GM23248 (cell line): ENCODE measurements at places on chromosomes 4 and X.

DNA sequence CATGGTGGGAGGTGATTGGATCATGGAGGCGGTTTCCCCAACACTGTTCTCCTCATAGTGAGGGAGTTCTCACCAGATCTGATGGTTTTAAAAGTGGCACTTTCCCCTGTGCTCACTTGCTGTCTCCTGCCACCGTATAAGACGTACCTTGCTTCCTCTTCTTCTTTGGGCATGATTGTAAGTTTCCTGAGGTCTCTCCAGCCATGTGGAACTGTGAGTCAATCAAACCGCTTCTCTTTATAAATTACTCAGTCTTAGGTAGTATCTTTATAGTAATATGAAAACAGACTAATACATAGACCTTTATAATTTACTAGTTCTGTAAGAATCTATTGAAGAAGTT, 82.5 kb upstream of the PITX2 start:
- H3K4me3 ChIP-seq, result no peak overlapping the region
- H3K4me1 ChIP-seq, result no peaks in the 10 kb centered on the region
- H3K36me3 ChIP-seq, result no peaks in the 10 kb centered on the region
- no peak for DNase-seq
- no peaks in the 10 kb centered on the region for H3K27me3 ChIP-seq
- H3K27ac ChIP-seq, result no peak overlapping the region

DNA sequence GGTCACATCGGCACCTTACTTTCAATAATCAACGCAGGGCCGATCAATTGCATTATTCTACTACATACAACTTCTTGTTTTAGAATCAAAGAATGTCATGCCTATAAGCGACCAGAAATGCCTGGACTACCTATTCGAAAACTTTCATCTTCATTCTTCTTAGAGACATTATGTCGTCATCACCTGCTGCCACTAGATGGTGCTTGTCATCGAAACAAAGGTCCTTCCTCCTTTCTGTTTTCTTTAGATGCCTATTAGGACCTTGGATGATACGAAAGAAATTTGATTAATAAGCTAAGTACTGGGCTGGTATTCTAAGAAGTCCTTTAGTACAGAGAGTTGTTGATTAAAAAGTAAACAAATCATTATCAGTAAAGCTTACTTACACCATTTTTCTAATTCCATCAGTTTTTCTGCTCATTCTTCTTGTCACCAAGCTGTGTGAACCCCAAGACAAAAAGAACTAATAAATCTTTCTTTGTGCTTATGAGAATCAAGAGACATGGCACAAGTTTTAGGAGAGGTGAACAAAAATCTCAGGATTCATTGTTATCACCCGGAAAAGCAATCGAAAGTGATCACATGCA, 154.5 kb upstream of the SLC4A4 start:
- H3K27ac ChIP-seq, result no peak overlapping the region
- H3K4me3 ChIP-seq, result no peak overlapping the region
- no peaks in the 10 kb centered on the region for H3K36me3 ChIP-seq
- H3K4me1 ChIP-seq, result peaks cover 10% of the 10 kb centered on the region
- DNase-seq, result peak; percentile 84
- H3K27me3 ChIP-seq, result no peaks in the 10 kb centered on the region

- no peaks in the 10 kb centered on the region for H3K36me3 ChIP-seq
- no peak for DNase-seq
- peaks cover 15% of the 10 kb centered on the region for H3K27me3 ChIP-seq
- H3K4me1 ChIP-seq, result no peaks in the 10 kb centered on the region
- H3K4me3 ChIP-seq, result no peak overlapping the region
Observed at GRCh38 chr4:4254666-4255065, 6.6 kb upstream of the TMEM128 start.

DNA sequence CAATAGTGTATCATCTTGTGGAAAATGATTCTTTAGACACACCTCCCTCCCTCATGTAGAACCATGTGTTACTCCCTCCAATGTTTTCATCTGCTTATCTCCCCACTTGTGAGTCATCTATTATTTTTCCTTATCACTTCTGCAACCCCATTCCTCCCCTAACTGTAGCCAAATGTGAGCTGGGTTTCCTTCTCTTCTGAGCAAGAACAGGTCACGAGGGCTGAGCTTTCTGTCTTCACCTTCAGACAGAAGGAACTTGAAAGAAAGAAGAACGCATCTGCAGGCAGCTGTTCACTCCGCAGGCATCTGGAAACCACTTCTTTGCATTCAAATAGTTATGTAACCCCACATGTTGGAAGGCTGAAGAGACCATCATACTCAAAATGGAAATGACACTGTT, 1.8 kb downstream of the PPP1R2C start:
- DNase-seq, result no peak
- H3K36me3 ChIP-seq, result no peaks in the 10 kb centered on the region
- no peaks in the 10 kb centered on the region for H3K4me1 ChIP-seq
- H3K27me3 ChIP-seq, result no peaks in the 10 kb centered on the region

GRCh38 chr4:175970072-175970471, 95.6 kb upstream of the WDR17 start:
- no peaks in the 10 kb centered on the region for H3K36me3 ChIP-seq
- H3K4me3 ChIP-seq, result no peak overlapping the region
- H3K27me3 ChIP-seq, result no peaks in the 10 kb centered on the region
- H3K4me1 ChIP-seq, result no peaks in the 10 kb centered on the region
- no peak overlapping the region for H3K27ac ChIP-seq
- DNase-seq, result no peak

DNA sequence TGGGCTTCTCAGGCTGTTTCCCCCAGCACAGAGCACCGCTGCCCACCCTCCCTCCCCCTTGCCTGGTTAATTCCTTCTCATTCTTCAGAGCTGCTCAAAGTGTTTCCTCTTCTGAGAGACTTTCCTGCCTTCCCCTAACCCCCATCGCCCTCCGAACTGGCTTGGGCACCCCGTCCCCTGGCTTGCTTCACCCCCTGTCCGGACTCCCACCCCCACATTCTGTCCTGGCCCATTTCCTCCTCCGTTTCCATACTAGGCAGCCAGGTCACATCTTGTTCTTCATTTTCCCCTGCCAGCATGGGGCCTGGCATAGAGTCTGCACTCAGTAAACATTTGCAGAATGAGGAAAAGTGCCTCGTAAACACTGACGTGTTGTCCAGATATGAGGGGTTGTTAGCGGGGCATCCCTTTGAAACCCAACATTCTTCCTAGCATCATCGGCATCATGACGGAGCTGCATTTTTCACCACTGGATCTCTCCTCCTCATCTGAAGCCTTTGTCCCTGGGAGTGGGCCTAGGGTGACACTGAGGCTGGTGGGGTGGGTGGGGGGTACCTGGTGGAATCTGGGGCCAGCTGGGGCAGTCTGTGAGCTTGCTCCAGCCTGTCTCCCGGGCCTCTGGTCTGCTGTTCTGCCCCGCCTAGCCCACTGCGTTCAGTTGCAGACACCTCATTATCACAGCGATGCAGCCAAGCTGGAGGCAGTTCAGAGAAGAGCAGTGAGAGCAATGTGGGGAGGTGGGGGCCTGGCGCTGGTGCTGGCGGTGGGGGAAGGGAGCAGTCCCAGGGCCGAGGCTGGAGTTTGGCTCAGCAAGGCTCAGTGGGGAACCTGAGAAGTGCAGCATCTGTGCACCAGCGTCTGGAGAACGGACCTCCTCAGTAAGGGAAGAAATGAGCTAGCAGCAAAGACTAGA, 149.4 kb upstream of the PJA1 start:
- no peaks in the 10 kb centered on the region for H3K4me1 ChIP-seq
- H3K27me3 ChIP-seq, result no peaks in the 10 kb centered on the region
- H3K36me3 ChIP-seq, result no peaks in the 10 kb centered on the region
- H3K4me3 ChIP-seq, result no peak overlapping the region
- DNase-seq, result no peak
- no peak overlapping the region for H3K27ac ChIP-seq

- no peaks in the 10 kb centered on the region for H3K4me1 ChIP-seq
- no peaks in the 10 kb centered on the region for H3K36me3 ChIP-seq
- H3K4me3 ChIP-seq, result no peak overlapping the region
- no peak for DNase-seq
- no peak overlapping the region for H3K27ac ChIP-seq
Observed at GRCh38 chrX:72652082-72652481, 62.0 kb downstream of the PHKA1 start.
